ENCODE measurements at places on chromosomes 11 and 22. TPM values are rescaled to one million over a fixed set of nuclear protein-coding genes. Genes with fewer than 3 reads are reported as not detected.

CASP1 gene
- polyA plus RNA-seq: 3.4 TPM

OR5P2 gene
- not detected for polyA plus RNA-seq

DNA sequence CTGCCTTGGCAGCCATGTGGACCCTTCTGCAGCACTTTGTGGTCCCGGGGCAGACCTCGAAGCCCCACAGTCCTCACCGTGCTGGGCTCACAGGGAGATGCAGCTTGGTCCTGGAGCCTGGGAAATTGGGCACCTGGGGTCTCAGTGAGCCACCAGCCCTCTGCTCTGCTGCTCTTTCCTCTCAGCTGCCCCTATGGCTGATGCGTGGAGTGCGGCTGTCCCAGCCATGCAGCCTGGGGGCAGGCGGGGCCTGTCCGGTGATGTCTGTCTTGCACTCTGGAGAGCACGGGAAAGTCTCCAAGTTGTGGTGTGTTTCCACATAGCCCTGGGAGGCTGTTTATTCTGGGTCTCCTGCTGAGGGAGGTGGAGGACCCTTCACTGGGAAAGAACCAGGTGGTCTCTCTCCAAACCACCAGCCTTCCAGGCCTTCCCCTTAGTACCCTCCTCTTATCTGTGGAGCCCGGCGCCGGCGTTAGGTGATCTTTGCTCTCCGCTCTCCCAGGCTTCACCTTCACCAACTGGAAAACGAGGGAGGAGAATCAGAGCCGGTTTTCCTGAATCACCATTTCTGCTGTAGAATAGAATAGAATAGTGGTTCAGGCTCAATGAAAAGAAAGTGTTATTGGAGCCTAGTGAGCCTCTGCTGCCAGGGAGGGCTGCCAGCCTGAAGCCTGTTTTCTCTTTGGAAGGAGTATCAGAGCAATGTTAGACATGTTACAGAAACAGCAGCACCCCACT is 41.2 kb upstream of the GRAMD4 start:
- no peak for DNase-seq

GRCh38 chr11:70067591-70068341 is 10.4 kb upstream of the ANO1 start:
- DNase-seq: peak; percentile 54

GRCh38 chr11:79691445-79691844 is 250.6 kb upstream of the TENM4 start:
- no peak for DNase-seq

- DNase-seq: peak; percentile 56
Observed at GRCh38 chr11:20022363-20023081, 137.8 kb downstream of the DBX1 start.

DNA sequence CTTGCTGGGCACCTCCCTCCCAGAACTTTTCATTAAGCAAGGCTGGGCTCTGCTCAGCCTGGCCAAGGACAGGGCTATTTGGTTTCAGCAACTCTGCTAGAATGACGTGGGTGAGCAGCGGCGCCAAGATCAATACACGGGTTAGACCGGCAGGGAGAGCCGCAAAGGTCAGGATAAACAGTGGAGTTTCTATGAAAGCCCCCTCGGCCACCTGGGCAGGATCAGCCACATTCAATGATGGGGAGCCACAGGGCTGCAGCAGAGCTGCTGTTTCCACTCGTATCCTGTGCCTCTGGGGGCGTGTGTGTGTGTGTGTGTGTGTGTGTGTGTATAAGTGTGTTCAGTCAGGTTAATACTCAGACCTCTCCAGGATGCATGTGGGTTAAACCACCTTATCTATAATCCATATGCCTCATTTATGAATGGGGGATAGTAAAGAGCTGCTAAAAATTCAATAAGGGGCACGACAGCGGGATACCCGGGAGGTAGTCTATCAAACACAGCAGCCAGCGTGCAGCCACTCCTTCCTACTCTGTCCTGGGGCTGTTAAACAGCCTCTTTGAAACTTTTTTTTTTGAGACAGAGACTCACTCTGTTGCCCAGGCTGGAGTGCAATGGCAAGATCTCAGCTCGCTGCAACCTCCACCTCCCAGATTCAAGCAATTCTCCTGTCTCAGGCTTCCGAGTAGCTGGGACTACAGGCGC is 34.8 kb downstream of the MYH9 start:
- DNase-seq: no peak

GRCh38 chr11:26851696-26852095 is 129.8 kb upstream of the SLC5A12 start:
- no peak for DNase-seq

- DNase-seq: no peak
Observed at GRCh38 chr11:62542750-62543567, 3.6 kb downstream of the AHNAK start.

- DNase-seq: no peak
Observed at GRCh38 chr11:73308961-73309919, 1.2 kb downstream of the ARHGEF17 start.

All from renal cortex interstitium (tissue), 15 donors.